ENCODE measurements at places on chromosomes 2 and 18. TPM values are rescaled to one million over a fixed set of nuclear protein-coding genes. Genes with fewer than 3 reads are reported as not detected.

DNA sequence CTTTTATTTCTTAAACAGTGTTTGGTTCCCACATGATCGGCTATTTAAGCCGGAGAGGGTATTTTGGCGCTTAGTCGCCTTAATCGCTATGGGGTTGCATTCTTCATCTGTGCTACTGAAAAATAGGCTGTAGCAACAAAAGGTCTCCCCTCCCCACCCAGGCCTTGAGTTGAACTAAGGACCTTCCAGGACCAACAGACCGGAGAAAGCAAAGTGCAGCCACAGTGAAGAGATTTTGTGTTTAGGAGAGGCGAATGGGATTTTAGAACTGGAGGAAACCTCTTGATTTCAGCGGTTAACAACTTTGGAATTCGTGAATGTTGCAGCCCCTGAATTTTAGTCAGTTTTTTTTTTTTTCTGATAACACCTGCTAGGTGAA is 1.4 kb downstream of the ITGA6 start:
- DNase-seq: no peak

DNA sequence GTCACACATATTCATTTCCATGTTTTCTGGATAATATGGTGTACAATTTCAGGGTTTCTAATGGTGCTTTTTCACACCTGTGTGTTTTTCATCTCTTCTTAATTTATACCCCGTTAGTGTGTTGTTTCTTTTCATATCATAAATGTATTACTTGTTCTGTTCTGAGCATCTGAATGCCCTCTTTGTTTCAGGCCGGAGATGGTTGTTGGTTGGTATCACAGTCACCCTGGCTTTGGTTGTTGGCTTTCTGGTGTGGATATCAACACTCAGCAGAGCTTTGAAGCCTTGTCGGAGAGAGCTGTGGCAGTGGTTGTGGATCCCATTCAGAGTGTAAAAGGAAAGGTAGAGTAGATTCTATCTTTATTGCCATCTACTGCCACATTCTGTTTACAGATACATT is 45.1 kb upstream of the TBR1 start:
- DNase-seq: no peak

GRCh38 chr2:201656102-201656501 is 12.8 kb upstream of the TMEM237 start:
- no peak for DNase-seq

GRCh38 chr2:105910497-105911238 is 166.0 kb downstream of the NCK2 start:
- no peak for DNase-seq

DNA sequence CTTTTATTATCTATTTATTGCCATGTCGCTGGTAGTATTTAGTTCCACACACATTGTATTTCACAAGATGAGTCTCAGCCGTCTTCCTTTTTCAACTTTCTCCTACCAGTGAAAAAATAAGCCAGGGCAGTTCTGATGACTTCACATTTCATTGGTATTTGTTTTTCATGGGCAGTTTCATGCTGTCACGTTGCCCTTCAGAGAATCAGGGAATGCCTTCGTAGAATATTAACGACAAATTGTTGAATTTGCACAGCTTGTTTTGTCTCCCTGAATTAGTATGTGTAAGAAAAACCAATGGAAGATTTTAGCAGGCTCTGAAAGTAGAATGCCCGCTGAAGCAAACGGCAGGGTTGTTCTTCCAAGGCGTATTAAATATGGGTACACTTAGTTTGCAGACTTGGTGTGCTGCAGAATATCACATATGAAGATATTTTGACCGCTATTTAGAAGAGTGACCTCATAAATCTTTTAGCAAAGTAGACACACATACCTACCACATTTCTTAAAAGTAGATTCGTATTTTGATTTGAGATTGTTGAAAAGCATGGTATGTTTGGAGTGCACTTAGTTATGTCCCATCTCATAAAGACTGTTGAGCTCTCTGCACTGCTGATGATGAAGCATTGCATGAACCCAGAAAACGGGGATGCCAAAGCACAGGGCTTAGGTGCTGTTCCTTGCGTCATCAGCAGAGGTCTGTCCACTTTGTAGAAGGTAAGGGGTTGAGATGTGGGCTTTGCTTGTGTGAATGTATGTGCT is 2.9 kb downstream of the NEDD4L start:
- DNase-seq: no peak

DNA sequence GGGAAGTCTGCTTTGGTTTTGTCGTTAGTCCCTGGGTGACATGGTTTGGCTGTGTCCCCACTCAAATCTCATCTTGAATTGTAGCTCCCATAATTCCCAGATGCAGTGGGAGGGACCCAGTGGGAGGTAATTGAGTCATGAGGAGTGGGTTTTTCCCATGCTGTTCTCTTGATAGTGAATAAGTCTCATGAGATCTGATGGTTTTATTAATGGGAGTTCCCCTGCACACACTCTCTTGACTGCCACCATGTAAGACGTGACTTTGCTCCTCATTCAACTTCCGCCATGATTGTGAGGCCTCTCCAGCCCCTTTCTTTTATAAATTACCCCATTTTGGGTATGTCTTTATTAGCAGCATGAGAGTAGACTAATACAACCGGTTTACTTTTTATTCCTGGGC is 405.8 kb upstream of the ID2 start:
- DNase-seq: no peak

DNA sequence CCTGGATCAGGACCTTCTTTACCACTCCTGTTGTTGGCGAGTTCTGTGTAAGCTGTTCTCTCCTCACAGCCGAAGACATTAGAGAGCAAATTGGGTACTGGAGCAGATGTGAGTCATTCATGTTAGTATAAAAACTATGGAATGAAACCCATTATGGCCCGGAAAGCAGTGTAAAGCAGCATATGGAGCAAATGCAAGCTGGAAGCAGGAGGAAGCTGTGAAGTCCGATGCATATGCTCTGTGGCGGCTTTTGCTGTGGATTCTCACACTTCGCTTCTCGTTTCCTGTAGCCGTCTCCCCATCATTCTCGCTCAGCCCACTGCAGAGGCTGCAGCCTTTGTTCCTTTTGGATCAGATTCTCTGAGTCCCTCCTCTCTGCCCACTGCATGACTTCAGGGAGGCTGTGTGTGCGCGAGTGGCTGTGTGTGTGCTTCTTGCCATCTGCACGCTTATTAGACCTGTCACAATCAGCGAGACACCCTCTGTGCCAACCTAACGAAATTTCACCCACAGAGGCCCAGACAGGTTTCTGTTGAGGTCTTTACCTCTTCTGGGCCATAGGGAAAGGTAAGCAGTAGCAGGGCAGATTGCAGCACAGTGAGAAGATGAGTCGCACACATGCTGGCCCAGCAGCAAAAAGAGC is 3.3 kb upstream of the GALNT14 start:
- DNase-seq: no peak

GRCh38 chr18:79962835-79963657 is 1.4 kb upstream of the HSBP1L1 start:
- DNase-seq: no peak

GRCh38 chr2:38712871-38713270 is 38.3 kb downstream of the SRSF7 start:
- DNase-seq: no peak

- DNase-seq: no peak
Measured at GRCh38 chr2:113175042-113175628, 1.4 kb downstream of the PSD4 start.

GRCh38 chr2:107806901-107807300 is 19.8 kb upstream of the RGPD4 start:
- DNase-seq: no peak

DNA sequence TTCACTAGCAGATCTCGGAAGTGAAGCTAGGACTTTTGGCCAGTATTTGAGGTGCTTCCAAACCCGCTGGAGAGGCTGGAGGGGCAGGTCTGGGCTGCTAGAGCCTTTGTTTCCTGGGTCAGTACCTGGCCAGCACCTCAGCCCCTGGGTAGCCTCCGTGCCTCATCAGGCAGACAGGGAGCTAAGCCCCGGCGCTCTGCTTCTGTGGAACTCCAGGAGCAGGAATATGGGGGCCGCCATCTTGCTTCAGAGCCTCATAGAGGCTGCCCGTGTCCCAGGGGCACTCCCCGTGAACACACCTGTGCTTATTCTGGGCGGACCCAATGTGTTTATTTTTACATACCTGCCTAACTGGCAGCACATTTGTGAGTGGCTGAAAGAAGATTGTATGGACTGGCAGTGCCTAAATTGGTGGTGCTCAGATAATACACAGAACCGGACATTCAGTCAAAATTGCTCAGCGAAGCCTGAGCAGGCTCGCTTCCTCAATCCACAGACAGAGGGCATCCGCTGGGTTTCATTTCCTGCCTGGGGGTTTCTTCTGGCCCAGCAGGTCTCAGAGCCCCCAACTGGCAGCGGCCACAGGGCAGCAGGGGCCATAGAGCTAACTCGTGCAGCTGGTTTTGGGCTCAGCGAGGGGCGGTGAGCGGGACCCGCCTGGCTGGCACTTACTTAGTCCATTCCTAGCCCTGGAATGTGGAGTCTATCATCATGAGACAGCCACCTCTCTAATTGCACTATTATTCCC is 176.8 kb upstream of the ALKAL2 start:
- no peak for DNase-seq

- no peak for DNase-seq
Measured at GRCh38 chr2:183029219-183029618, 9.0 kb downstream of the NCKAP1 start.

DNA sequence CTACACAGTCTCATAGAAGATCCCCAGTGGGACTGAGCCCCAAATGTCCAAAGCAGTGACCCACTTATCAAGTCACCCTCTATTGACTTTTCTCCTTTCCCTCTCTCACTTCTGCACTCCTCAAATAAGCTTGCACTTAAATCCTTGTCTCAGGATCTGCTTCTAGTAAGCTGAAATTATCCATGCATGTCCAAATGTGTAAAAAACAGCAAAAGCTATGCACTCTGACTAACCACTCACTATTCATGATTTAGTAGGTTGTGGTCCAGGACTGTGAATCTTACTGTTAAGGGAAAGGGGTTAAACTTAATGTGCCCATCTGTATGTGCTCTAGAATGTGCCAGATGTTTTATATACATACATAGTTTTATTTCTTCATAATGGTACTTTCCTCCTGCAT is 115.4 kb downstream of the SCG2 start:
- DNase-seq: no peak

DNA sequence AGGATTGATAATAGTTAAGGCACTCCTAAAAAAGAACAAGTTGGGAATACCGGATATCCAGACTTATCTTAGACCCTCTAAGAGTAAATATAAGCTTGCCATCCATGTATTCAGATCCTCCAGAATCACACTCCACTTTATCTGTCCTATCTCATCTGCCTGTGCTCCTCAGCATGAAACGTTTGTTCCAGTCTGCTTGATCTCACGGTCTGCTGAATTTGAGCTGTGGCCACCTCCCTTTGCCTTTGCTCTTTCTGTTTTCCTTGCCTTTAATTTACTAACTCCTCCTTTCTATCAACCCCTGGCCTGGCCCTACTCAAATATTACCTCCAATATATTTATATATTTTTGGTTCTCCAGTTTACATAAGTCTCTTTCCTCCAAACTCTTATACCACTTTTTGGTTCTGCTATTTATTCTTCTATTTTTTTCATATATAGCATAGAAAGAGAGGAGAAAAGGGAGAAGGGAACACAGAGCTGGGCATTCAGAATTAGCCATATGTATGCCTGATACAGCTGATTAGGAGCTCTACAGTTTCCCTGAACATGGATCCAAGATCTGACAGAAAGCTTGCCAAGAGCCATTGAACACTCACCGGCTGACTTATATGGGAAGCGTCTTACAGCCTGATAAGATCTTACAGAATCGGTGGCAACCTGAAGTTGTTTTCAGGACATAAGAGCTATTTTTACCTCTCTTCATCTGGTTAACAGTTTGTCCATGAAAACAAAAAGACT is 21.8 kb upstream of the DNAJC27 start:
- no peak for DNase-seq

DNA sequence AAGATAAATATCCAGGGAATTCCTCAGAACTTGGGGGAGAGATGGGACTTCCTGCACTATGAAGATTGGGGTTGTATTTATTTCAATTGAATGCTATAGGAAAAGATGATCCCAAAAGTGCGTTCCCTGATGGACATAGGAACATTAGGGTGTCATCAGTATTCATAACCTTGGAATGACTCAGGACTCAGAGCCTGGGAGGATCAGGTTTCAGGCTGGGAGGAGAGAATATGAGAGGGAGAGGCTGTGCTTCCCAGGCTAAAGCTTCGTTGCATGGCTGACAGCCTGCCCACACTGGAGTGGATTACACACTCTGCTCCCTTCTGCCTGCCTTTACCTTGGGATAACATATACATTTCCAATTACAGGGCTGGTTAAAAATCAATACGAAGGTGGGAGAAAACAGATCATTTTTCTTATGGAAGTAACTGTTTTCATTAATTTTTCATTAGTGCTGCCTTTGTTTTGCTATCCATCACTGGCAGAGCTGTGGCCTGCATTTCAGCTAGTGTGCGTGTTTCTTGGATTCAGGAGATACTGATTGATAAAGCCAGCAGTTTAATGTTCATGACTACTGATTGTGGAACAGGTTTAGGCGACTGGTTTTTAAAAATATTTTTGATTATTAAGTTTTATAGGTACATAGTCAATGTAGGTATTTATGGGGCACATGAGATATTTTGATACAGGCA is 118.7 kb downstream of the KCTD1 start:
- no peak for DNase-seq

The TUBB8B gene
- total RNA-seq: 0.34 TPM

The ANKRD30BL gene
- not detected for total RNA-seq

The IL1RL2 gene
- total RNA-seq: 1.1 TPM

The PKDCC gene
- total RNA-seq: 68.5 TPM

The ADD2 gene
- 0.61 TPM for total RNA-seq

The CXCR1 gene
- total RNA-seq: not detected

The CCDC85A gene
- total RNA-seq: 0.27 TPM
